ENCODE measurements at places on chromosomes 4 and X.
A peak's percentile ranks its signal among the peaks of the same experiment; 100 is the strongest.

DNA sequence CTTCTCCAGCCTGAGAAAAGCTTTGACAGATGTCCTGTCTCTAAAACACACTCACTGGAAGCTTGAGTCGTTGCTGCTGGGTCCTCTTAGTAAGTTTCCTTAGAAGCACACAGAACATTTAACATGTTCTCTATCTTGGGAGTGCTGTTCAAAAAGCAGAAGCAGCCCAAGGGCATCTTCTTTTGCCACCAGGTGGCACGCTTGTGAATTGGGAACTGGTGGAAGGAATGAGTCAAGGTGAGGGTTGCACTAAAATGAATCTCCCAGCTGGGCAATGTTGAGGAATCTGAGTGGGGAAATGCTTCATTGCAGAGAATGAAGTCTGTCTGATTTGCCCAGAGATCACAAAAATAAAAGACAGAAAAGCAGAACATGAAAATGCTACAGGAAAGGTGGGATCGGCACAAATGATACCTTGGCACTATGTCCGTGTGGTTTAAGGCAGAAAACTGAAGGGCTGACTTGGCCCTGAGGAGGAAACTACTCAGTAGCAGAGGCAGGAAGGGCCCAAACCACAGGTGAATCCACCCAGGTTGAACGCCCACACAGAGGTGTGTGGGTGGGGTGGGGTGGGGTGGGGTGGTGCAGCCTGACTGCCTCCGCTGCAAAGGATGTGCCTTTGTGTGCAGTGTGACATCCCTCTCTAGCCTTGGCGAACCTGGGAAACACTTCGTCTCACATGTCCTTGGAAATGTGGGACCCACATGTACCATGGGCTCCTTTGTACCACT, 26.0 kb downstream of the KIT start:
- peak; percentile 25 for DNase-seq

DNA sequence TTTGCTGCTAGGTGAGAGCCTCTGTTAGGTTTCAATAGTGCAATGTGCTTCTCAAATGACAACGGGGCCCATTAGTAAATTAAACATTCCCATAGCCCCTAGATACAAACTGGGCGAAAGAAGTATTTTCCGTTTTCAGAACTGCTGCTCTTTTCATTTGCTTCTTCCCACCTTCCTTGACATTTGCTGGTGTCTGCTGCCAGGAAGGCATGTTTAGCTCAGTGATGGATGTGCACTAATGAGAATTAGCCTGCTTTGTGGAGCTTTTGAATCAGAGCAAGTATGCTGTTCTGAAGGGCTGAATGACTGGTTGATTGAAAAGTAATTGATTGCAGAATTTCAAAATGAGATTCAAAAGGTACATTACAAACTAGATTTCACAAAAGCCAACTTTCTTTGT, 57.0 kb downstream of the SHROOM3 start:
- DNase-seq = no peak

GRCh38 chrX:55867708-55868107, 150.2 kb downstream of the RRAGB start:
- no peak for DNase-seq

GRCh38 chr4:122604146-122604545, 16.7 kb downstream of the IL21 start:
- no peak for DNase-seq

DNA sequence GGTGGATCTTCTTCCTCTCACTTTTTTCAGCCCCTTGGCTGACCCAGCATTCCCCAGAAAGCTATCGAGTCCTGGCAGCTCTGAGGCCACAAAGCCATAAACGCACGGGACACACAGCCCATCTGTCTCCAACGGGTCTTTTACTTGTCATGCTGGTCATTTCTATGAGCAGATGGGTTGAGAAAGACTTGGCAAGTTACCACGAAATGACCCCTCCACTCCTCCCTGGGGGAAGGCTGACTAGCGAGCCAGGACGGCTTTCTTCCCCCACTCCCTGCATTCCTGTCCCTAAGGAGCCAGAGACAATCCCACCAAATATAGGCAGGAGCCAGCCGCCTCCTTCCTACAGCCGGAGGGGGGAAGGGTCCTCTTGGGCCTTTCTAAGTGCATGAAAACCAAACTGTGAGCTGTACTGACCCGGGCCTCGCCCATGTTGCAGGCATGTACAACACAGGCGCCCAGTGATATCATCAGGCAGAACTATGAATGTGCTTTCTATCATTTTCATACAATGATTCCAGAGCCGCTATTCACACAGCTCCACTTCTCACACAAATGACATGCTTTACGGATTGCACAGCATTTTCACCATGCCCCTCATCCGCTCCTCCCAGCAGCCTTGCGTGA, 28.6 kb downstream of the AFAP1 start:
- DNase-seq = no peak

GRCh38 chr4:99323756-99324155, 2.6 kb upstream of the ADH1B start:
- DNase-seq = no peak

- no peak for DNase-seq
Observed at GRCh38 chrX:12970691-12971202, 4.2 kb upstream of the TMSB4X start.

DNA sequence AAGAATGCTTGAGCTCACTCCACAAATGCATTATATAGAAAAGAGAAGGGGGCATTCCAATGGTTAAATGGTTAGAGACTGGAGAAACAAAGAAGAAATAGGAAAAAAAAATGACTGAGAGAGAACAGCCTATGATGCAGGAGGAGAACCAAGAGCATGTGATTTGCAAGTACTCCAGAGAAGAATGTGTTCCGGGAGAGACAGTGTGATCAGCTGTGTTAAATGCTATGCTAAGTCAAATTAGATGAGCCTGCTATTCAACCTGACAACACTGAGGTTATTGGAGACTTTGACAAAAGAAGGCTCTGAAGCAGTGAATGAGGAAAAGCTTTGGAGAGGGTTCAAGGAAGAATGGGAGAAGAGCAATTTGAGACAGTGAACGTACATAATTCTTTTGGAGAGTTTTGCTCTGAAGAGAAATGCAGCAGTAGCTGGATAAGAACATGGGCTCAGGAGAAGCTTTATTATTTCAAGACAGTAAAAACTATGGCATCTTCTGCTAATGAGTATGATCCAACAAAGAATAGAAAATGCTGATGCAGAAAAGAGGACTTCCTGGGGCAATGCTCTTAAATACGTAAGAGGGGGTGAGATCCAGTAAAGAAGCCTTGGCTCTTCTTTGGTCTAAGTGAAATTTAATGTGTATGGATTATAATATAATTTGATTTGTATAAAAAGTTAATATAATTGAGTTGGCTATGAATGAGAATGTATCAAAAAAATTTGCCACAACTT, 66.3 kb downstream of the PPP3CA start:
- DNase-seq = no peak

DNA sequence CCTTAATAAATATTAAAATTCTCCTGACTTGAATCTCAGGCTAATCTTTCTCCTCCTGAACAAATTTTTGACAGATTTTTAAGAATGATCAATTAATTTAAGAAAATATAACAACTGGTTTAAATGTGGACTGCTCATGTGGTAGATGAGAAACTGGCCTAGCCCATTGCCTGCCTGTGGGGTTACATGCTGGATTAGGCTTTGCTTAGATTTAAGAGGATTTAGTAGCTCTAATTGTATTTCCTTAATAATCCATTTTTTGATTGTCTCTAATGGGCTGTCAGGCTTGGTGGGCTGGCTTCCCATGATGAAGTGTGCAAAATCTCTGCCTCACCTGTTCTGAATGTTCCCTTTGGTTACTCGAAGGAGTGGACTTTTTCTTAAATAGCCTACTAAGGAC, 27.8 kb upstream of the LIMCH1 start:
- DNase-seq = no peak

DNA sequence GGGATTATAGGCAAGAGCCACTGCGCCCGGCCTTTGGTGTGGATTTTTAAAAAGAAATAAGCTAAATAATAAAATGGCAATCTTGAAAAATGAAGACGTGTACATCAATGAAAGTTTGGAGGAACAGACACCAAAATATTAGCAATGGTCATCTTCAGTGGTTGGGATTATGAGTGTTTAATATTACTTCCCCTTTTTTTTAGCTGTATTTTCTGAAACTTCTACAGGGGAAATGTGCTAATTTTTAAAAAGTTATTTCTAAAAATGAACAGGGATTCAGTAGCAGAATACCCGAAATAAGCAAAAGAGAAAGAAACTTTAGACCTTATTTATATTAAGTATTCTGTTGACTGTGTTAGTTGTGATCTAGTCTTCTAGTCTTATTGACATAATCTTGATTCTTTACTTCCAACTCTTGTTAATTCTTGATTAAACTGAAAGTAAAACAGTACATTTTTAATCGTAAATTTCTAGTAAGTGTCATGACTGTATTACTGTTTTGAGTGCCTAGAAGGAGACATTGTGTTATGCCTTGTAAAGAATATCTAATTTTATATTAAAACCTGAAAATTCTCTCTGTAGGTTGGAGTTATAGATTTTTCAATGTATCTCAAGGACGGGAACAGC, 51.3 kb downstream of the RUFY3 start:
- no peak for DNase-seq

GRCh38 chr4:46258431-46258830, 131.5 kb downstream of the GABRA2 start:
- DNase-seq = no peak

DNA sequence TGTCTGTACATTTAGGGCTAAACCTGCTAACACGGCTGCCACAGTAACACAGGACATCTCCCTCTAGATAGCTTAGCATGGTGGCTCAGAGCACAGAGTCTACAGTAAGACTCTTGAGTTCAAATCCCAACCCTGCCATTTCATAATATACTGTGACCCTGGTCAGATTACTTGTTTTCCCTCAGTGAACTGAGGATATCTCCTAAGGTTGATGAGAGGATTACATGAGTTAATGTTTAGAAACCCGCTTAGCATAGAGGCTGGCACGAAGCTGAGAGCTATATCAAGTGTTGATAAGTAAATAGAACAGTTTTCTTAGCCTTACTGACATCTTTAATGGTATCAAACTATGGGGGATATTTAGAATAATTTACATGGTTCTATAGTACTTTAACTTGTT, 37.2 kb downstream of the CASP3 start:
- DNase-seq = no peak

DNA sequence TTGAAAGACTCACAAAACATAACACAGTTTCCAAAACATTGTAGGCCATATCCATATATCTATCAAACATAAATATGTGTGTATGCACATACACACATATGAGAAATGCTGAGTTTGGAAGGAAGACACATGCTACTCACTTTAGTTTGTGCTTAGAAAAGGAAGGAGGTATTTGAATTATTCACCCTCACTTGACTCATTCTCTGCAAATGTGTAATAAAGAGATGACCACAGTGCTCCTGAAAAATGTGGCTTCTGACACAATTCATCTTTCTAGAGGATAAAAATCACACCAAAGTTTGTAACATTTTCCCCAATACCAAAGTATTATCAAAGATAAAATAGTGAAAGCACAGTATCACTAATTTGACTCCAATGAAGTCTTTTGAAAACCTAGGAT, 950.1 kb downstream of the FAT4 start:
- DNase-seq = no peak

GRCh38 chr4:6852582-6852981, 57.0 kb upstream of the TBC1D14 start:
- DNase-seq = no peak

GRCh38 chr4:118351851-118352827, 664 bp downstream of the PRSS12 start:
- DNase-seq = no peak

DNA sequence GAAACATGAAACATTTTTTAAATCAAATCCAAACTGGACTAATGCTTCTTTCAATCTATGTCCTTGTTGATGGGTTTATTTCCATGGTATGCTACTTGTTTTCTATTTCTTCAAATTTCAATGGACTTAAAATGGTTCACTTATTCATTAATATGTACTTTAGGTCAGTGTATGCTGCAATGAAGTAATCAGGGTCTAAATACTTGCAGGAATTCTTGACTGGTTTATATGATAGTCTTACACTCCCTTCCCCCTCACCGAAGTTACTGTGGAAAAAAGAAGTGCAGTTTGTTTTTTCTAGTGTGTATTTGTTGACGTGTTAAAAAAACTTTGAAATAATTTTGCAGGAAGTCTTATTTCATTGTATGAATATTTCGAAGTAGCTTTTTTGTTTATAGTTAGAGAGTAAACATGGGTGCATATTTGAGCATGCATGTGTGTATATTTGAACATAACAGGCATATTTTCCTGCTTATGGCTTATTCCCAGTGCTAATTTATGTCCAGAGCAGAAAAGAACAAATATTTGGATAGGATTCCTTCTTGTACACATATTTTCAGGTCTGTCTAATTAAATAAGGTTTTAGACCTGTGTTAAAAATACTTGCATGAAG, 65.0 kb downstream of the LIMCH1 start:
- no peak for DNase-seq

DNA sequence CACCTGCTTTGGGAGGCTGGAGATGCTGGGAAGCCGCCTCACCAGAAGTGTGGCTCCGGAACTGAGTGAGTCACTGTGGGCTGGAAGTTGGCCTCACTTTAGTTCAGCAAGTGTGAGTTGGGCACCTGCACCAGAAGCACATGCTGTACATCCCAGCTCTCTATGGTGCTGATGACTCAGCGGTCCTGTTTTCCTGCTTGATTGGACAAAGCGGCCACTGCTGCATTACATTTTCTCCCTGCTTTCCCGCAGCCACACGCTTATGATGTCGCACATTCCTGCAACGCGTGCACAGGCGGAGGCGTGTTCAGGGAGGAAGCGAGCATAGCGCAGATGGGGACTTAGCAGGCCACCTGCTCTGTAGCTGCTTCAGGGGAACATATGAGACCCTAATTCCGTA, 26.7 kb upstream of the CLDN34 start:
- no peak for DNase-seq

GRCh38 chr4:3013323-3013722, 50.0 kb downstream of the GRK4 start:
- no peak for DNase-seq

- DNase-seq = no peak
Observed at GRCh38 chr4:169268951-169269760, 1.6 kb downstream of the SH3RF1 start.

All from T follicular helper cell (primary cell).